NCI-H1048 (cell line): ENCODE measurements at places on chromosomes 5 and 9.

DNA sequence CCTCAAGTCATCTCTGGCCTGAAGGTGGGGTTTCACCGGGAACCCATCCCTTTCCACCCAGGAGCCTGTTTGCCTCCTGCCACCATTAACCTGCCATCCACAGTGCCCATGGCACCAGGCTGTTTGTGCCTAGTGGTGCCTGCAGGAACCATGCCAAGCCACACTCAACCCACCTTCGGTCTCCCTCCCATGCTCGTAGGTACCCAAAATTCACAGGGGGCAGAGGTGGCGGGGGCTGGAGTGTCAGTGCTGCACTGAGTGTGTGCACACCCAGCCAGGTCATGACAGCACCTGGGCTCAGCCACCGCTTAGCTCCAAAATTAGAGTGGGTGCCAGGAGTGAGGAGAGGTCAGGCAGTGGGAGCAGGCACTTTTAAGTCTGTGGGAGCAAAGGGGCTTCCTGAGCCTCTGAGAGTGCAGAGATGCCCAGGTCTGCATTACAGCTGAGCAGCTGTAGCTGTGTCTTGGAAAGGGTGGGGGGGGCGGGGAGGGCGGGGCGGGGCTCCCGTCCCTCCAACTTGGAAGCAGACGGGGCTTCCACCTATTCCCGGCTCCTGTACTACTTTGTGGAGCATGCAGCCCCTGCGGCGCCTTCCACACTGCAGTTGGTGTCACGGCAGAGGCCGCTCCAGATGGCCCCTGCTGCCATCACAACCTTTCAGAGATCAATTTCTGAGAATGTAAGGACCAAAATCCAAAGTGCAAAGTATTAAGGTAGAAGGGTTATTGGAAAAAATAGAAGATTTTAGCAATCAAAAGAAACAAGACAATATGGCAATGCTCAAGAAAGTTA is 2396.8 kb upstream of the C9orf72 start:
- no peak for DNase-seq

DNA sequence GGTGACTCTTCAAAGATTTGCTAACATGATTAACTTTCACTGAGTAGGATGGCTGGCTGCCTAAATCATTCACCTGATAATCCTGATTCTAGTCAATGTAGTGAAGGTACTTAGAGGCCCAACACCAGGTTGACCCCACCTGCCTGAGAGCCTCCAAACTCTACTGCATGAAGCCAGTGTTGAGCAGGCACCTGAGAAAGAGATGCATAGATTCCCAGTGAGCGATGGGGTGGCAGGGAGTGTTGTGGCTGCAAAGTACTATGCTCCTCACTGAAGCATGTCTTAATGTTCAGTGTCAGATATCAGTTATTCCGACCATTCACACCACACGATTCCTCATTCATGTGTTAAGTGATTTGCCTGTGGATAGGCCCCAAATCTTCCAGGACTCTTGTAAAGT is 804.4 kb downstream of the TLE4 start:
- DNase-seq: no peak

- DNase-seq: no peak
These were observed at the start of gene TLR4 for GRCh38 chr9:117704024-117704575. Gene TLR4 (plus strand): TSS chr9:117704403. CDS start chr9:117704473, 70 bp downstream.

DNA sequence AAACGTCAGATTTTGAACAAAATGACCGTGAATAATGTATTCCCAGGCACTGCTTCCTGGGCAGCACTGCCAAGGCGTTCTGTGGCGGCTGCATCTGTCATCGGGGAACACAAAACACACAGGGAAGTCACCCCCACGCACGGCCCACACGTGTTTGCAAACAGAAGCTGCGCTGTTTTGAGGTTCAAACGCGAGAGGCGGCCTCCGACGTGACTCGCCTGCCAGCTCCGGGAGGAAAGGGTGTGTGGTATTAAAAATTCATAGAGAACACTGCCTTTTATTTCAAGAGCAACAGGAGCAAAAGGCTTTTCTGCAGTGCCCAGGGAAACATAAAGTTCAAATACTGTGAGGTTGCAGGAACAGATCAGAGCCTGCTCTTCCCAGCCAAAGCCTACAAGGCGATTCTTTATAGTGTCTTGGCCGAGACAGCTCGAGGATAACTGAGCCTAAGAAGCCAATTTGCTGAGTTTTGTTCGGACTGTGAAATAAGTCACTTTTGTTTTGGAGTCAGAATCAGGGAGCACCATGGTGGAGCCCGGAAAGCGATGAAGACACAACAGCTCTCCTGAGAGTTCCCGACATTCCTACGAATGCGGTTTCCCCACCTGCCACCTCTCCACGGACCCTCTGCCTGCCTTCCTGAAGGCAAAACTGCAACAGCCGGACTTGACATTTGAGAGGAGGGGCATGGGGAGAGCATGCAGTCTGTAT is 115.3 kb upstream of the IRX2 start:
- DNase-seq: no peak

GRCh38 chr9:103169798-103170197 is 174.7 kb downstream of the CYLC2 start:
- no peak for DNase-seq

DNA sequence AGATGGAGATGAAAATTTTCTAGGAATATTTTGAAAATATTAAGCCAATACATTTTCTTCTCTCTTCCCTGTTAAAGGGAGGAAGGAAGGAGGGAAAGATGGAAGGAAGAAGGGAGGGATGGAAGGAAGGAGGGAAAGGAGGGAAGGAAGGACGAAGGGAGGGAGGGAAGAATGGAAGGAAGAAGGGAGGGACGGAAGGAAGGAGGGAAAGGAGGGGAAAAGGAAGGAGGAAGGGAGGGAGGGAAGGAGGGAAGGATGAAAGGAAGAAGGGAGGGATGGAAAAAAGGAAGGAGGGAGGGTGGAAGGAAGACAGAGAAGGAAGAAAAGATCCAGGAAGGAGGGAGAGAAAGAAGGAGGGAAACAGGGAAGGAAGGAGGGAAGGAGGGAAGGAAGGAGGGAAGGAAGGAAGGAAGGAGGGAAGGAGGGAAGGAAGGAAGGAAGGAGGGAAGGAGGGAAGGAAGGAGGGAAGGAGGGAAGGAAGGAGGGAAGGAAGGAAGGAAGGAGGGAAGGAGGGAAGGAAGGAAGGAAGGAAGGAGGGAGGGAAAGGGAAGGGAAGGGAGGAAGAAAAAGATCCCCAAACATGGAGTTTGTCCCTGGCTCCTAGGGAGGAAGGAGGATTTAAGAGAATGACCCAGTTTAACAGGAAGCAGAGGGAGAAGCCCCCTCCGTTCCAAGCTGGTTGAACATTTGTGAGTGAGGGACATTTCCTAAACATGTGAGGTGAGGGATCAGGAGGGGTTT is 70.3 kb upstream of the NEURL1B start:
- no peak for DNase-seq

DNA sequence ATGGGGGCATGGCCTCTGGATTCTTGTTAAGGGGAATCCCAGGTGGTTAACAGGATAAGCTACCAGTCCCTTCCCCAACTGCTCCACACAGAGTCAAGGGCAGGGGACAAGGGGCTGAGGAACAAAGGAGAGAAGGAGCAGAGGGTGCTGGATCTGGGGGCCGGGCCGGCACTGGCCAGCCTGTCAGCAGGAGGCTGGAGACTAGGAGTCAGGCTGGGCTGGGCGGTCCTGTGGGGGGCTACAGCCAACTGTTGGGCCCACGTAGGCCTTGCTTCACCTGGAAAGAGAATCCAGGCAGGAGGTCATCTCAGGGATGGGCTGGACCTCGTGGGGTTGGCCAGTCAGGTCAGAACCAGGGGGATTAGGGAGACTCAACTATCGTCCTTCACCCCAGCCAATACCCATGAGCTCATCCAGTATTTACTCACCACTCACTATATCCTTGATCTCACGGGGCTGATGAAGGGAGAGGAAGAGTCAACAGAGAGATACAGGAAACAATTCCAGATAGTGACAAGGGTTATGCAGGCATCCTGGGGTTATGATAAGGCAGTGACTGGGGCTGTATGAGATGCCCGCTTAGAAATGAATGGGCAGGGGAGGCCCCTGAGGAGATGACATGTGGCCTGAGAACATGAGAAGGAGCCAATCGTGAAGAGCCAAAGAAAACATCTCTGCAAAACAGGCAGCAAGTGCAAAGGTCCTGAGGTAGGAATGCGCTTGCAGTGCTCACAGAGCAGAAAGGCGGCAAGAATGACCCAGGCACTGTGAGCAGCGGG is 47.9 kb upstream of the SLC25A51 start:
- no peak for DNase-seq

- DNase-seq: no peak
These were observed 2.0 kb downstream of the ADCY2 start for GRCh38 chr5:7397937-7398336.

GRCh38 chr9:82923092-82923911 is 139.6 kb downstream of the RASEF start:
- no peak for DNase-seq

DNA sequence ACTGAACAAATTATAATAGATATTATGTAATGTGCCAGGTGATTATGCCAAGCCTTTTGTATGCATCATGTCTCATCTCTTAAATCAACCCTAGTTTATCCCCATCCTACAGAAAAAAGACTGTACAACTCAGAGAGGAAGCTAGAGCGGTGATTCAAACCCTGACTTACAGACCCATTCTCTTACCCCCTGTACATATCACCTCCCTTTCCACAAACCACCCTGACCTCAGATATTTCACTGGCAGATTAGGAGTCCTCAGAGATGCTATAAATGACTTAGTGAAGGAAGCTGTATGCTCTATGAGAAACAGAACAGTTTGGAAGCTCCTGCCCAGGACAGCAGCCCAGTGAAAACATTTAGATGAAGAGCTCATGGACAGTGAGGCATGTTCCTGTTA is 79.1 kb upstream of the RARS1 start:
- no peak for DNase-seq
